ENCODE measurements at places on chromosomes 3 and 15.
A peak's percentile ranks its signal among the peaks of the same experiment; 100 is the strongest.

GRCh38 chr15:73928971-73929627, 2.8 kb downstream of the LOXL1 start:
- DNase-seq: peak; percentile 47

DNA sequence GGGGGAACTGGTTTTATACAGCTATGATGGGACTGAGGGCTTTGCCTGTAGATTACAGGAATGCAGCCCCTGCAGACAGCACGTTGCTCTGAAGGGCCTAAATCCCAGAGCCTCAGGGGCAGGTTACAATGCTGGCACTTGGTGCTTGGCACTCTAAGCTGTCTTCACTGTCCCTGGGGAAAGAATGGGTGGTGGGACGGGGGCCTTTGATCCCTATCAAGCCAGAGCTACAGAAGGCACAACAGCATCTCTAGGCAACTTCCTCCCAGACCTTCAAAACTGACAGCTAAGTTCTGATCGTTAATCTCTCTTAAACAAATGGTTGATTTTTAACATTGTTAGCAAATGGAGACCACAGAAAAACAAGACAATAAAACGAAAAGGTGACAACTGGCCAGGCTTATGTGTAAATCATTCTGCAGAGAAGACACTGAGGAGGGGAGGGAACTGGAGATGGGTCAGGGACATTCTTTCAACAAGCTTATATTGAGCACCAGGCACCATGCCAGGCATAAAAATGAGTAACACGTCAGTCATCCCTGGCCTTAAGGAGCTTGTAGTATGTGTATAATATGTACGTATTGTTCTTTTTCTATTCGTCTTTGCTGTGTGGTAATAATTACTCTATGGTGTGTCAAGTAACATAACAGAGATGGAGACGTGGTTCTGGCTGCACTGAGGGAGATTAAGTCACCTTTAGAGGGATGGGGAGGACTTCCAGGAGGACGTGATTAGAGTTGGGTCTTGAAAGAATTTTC, 49.1 kb downstream of the CA12 start:
- peak; percentile 82 for DNase-seq

- no peak for DNase-seq
Measured at GRCh38 chr3:191005790-191006189, 143.3 kb upstream of the GMNC start.

GRCh38 chr3:143736205-143736997, 111.9 kb downstream of the SLC9A9 start:
- DNase-seq: no peak
